Ascending aorta (tissue), 2 donors: ENCODE measurements at places on chromosomes 6 and 20. TPM values are rescaled to one million over a fixed set of nuclear protein-coding genes. Genes with fewer than 3 reads are reported as not detected.

SLC22A7 gene
- 1.8 TPM for total RNA-seq

XKR7 gene
- total RNA-seq, result not detected

RSPH4A gene
- total RNA-seq, result 17.9 TPM

SYNDIG1 gene
- 13.7 TPM for total RNA-seq

CLVS2 gene
- not detected for total RNA-seq

RIPOR3 gene
- total RNA-seq, result 15.1 TPM

RPS6KA2 gene
- total RNA-seq, result 196 TPM

CSTF1 gene
- total RNA-seq, result 13.7 TPM

RIMS1 gene
- total RNA-seq, result not detected

DDX39B gene
- 134 TPM for total RNA-seq

RAET1L gene
- not detected for total RNA-seq

SNRNP48 gene
- total RNA-seq, result 1.3 TPM

CBLN4 gene
- total RNA-seq, result 0.11 TPM

MLN gene
- not detected for total RNA-seq

HINT3 gene
- total RNA-seq, result 5.2 TPM

SCRT2 gene
- not detected for total RNA-seq

POPDC3 gene
- total RNA-seq, result not detected

CAGE1 gene
- total RNA-seq, result not detected

MDFI gene
- 94.7 TPM for total RNA-seq

DPPA5 gene
- not detected for total RNA-seq

TDRD6 gene
- 0.53 TPM for total RNA-seq

DSP gene
- total RNA-seq, result 7.2 TPM

EPPIN gene
- total RNA-seq, result not detected

RFX6 gene
- total RNA-seq, result not detected

CARMIL1 gene
- 16.1 TPM for total RNA-seq

GSTA5 gene
- total RNA-seq, result not detected

MANEA gene
- 1.9 TPM for total RNA-seq

CDH4 gene
- total RNA-seq, result not detected

HSPA12B gene
- 64.8 TPM for total RNA-seq

SPEF1 gene
- not detected for total RNA-seq

IL20RA gene
- total RNA-seq, result not detected

MAPK13 gene
- total RNA-seq, result 7.7 TPM

TRIM31 gene
- total RNA-seq, result not detected

NKX2-2 gene
- not detected for total RNA-seq

OR2H2 gene
- not detected for total RNA-seq

TFAP2A gene
- 0.21 TPM for total RNA-seq

CCN2 gene
- 916 TPM for total RNA-seq

CLPSL1 gene
- not detected for total RNA-seq

CALHM6 gene
- not detected for total RNA-seq

HLA-DOB gene
- not detected for total RNA-seq

CLPSL2 gene
- total RNA-seq, result not detected

MYBL2 gene
- not detected for total RNA-seq

SDCBP2 gene
- total RNA-seq, result not detected

TSBP1 gene
- total RNA-seq, result not detected

SLC22A16 gene
- not detected for total RNA-seq

TRIM40 gene
- not detected for total RNA-seq

NEDD9 gene
- total RNA-seq, result 150 TPM

PFDN4 gene
- total RNA-seq, result 68.9 TPM

SLC22A2 gene
- not detected for total RNA-seq

ZFP64 gene
- total RNA-seq, result 3.4 TPM

FOXQ1 gene
- 0.21 TPM for total RNA-seq

APOBEC2 gene
- total RNA-seq, result not detected

TREM2 gene
- total RNA-seq, result 0.43 TPM

TNFAIP3 gene
- total RNA-seq, result 24.5 TPM

CAPN11 gene
- 0.43 TPM for total RNA-seq

GPLD1 gene
- total RNA-seq, result 3.5 TPM

HDGFL1 gene
- not detected for total RNA-seq
